ENCODE measurements at places on chromosomes 7 and 10.

- no peak for DNase-seq
Measured at GRCh38 chr10:77904100-77904840, 22.3 kb downstream of the DLG5 start.

- DNase-seq: no peak
Measured at GRCh38 chr10:124955243-124955642, 13.3 kb downstream of the ZRANB1 start.

GRCh38 chr10:28914701-28915100, 237.4 kb downstream of the BAMBI start:
- no peak for DNase-seq

DNA sequence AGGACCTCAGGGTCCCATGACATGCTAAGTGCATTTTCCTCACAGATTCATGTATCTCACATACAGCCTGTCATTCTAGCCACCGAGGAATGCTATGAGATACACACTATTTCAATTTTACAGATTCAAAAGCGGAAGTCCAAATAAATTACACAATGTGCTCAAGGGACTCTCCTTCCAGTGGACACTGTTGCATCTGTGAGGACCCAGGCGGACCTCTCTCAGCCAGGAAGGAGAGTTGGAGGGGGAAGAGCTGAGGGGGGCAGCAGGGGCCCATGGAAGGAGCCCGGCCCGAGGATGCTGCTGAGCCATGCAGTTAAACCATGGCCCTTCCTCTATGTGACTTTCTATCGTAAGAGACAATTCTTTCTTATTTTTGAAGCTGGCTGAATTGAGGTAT, 93.6 kb downstream of the VOPP1 start:
- no peak for DNase-seq

DNA sequence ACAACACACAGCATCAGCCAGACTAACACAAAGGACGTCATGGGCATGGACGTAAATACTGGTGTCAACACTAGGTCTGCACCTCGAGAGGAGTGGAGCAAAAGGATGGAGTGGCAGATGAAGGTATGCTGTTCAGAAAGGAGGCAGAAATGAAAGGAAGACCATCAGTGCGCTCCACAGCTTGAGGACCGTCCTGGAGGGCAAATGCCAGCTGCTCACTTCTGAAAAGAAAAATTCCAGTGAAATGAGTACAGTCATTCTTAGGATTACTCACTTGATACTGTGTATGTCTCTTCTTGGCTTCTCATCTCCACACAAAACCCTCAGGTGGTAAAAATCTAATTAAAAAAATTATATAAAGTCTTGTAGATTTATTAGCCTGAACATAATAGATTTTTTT, 44.8 kb downstream of the EGFR start:
- no peak for DNase-seq

DNA sequence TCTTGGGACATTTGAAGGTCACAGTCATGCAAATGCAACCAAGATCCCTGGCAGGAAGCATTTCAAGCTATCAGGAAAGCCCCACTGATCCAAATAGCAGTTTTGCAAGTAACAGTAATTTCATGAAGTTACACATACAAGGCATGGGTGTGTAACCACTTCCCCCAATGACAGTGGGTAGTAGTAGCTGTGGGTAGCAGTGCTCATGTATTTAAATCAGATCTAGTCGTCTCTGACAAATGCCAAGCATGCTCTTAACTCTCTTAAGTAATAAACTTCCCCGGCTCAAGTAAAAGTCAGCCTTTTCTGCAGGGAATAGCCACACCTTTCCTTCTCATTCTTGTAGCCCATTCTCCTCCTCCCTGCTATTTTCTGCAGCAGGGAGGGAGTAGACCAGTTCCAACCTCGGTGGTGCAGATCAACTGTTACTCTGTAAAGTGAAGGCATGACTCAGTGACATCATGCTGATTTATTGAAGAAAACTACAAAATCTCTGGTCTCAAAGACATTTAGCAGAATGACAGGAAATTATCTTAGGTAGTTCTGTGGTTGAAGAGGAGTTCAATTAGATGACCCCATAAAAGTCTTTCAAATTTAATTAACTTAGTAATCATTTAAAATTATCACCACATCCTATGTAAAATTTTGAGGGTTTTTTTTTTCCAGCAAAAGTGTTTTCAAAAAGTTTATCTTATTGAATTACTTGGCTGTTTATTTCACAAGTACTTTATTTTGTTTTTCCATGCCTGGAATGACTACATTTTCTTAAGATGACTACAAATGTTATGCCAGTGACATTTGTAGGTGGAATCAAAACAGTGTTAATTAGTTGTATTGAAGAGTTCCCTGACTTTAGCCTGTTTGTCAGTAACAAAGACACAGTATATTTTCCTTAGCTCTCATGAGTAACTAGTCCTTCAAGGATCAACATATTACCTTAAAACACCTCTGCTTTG, 568.3 kb downstream of the INHBA start:
- no peak for DNase-seq

- no peak for DNase-seq
Measured at GRCh38 chr10:94225589-94225988, 137.2 kb downstream of the NOC3L start.

DNA sequence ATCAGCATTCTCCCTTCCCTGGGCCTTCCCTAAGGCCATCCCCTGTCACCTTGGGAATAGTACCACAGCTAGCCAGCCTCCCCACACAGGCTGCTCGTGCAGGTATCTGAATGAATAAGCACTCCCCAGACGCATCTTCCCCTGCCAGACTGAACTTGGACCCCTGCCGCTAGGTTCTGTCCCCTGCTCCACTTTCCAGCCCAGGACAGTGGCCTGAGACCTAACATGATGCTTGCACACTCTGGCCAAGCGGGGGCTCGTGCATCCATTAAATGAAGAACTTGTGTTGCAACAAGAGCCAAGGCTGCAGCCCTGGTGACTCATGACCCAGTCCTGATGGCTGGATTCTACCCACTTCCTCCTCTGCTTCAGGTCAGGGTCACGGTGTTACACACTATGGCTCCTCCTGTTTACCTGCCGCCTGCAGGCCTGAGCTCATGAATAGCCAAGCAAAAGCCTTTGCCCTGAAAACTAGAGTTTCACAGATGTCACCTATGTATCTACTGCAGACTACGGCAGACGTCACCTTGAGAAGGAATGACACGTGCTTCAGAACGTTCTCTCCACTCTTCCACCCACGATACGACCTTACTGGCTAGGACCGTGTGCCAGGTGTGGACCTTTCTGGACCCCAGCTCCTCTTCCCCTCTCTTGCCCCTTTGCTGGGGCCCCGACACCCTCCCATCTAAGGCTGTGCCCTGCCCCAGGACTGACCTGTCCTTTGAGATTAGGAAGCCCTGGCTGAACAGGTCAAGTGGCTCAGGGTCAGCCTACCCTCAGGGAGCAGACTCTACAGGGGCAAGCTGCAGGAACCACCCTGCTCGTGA, 6.5 kb downstream of the ASB13 start:
- no peak for DNase-seq

DNA sequence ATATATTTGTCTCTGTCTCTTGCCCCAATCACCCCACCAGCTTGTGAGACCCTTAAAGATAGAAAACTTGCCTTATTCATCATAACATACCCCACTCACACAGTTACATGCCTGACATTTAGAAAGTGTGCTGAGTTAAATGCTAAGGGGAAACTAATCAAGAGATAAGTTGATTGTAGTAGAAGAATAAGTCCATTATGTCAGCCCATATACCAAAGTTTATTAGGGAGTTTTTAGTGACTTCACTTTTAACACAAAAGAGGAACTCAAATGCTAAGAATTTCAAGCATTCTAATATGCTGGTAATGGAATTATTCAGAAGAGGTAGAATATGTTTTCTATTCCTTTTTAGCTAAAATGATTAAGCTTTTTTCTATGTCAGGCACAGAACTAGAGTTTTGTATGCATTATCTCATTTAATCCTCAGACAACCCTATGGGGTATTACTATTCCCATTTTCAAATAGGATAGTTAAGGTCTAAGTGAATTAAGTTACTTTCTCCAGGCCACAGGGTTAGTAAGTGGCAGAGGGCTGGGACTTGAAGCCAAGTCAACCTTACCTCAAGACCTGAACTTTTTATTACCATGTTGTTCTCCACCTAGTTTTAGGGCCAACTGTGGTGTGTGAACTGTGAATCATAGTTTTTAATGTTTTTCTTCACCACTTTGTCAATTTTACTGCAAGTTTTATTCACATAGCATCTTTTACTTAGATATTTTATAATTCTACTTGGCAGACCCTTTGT, 19.6 kb downstream of the ASAH2 start:
- DNase-seq: no peak

DNA sequence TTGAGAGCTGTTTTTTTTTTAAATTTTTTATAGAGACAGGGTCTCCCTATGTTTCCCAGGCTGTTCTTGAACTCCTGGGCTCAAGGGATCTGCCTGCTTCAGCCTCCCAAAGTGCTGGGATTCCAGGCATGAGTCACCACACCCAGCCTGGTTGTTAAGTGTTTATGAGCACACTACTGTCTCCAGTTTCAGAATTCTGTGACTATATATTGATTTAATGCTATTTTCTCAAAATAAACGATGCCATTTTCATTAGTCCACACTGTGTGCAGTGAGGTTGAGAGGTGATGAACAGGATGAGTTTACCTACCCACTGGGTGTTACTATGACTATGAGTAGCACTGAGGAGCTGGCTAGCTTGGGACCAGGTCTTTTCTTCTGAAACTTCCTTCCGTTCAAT, 110.9 kb upstream of the FAM180A start:
- DNase-seq: no peak

- no peak for DNase-seq
Measured at GRCh38 chr10:120156614-120157274, 264.2 kb downstream of the SEC23IP start.

- no peak for DNase-seq
Measured at GRCh38 chr10:33093362-33093761, 135.3 kb upstream of the ITGB1 start.

DNA sequence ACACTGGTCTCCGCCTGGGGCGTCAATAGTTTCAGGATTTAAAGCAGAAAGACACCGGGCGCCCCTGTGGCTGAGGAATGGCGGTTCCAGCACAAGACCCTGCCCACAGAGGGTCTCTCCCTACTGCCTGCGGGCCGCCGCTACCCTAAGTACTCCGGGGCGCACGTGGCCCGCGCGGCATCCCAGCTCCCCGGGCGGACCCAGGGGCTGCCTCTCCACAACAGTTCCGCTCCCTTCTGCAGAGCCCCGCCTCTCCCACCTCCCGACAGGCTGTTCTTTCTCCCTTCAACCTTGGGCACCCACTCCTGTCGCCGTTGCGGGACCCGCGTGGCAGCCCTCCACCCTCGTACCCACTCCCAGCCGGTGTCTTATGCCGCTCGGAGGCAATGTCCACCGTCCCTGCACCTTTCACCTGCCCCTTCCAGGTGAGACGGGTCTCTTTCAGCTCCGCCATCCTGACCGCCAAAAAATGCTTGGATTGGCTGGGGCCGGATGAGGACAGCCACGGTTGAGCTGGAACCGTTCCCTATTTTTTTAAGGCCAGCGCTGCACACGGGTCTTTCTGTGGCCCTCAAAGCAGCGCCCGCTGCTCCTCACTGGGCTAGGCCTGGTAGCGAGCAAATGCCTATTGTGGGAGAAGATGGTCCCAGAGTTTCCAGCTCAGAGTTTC, 1.6 kb upstream of the NKX2-3 start:
- DNase-seq: no peak

- no peak for DNase-seq
Measured at GRCh38 chr10:17805921-17806577, 3.1 kb upstream of the MRC1 start.

- no peak for DNase-seq
Measured at GRCh38 chr7:44325811-44326241, 432 bp upstream of the CAMK2B start.

DNA sequence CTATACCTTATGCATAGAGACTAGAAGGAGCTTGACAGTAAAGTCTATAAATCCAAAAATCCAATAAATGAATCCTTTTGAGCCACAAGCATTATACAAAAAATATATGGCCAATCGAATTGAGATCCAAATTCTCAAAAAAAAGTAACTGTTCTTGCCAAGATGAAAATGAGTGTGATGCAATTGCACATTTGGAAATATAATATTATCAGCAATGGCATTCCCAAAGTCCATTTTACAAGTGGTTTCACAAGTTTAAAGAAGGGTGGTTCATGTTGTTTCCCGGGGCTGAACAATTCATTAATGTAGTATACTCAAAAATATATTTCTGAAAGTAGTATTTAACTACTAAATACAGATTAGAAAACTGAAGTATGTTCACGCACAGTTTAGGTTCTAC, 7.3 kb downstream of the RP9 start:
- no peak for DNase-seq

- DNase-seq: no peak
Measured at GRCh38 chr7:77697535-77697831, 1.2 kb downstream of the RSBN1L start.

GRCh38 chr7:80440883-80441282, 71.0 kb downstream of the GNAT3 start:
- DNase-seq: no peak

GRCh38 chr7:134587750-134588149, 38.8 kb downstream of the AKR1B15 start:
- DNase-seq: no peak

- DNase-seq: no peak
Measured at GRCh38 chr7:151626422-151627115, 106.9 kb upstream of the RHEB start.

GRCh38 chr7:53531-53930, 138.8 kb upstream of the FAM20C start:
- DNase-seq: no peak

DNA sequence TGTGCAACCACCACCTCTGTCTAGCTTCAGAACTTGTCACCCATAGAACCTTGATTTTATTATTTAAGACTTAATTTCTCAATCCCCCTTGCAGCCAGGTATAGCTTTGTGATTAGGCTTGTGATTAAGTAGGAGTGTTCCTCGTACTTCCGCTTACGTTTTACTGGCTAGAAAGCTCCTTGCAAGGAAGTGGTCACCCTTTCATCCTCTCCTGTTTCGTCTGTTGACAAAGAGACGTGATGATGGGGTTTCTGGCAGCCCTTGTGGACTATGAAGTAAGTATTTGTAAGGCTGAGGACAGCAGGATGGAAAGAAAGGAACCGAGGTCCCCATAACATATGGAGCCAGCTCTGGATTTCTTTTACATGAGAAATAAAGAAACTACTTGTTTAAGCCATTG, 86.5 kb upstream of the KDM7A start:
- DNase-seq: no peak

- no peak for DNase-seq
Measured at GRCh38 chr10:131181456-131181855, 130.1 kb downstream of the TCERG1L start.

DNA sequence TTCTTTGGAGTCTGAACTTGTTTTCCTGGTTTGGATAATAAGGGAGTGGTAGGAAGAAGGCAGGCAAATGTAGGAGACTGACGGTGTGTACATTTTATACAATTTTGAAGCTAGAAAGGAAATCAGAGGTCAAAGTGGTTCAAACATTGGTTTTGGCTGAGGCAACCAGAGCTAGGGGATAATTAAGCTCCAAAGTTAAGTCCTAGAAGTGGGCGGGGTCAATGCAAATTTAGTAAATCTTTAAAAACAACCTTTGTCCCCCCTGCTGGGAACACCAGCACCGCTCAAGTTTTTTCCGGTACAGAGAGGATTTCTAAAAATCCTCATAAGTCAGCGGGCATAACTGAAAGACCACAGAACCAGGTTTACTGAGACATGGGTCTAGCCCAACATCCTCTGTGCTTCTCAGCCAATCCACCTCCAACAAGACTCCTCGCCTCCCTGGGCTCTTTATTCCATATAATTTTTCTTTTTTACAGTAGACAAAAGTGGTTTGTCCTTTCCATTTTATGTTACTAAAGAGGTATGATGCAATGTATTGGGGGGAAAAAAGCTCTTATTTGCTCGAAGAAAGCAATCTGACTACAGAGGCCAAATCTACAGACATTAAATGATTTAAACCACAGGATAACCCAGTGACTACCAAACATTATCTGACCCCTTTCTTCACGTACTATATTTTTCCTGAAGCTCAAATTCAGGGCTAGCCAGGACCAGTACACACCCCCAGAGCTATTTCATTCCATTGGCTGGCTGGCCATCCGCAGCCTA, 1.6 kb downstream of the GLUD1 start:
- no peak for DNase-seq
